ENCODE measurements at places on chromosomes 7 and 10.
A peak's percentile ranks its signal among the peaks of the same experiment; 100 is the strongest.

GRCh38 chr10:105807935-105808587, 1167.0 kb downstream of the SORCS3 start:
- no peak for DNase-seq

DNA sequence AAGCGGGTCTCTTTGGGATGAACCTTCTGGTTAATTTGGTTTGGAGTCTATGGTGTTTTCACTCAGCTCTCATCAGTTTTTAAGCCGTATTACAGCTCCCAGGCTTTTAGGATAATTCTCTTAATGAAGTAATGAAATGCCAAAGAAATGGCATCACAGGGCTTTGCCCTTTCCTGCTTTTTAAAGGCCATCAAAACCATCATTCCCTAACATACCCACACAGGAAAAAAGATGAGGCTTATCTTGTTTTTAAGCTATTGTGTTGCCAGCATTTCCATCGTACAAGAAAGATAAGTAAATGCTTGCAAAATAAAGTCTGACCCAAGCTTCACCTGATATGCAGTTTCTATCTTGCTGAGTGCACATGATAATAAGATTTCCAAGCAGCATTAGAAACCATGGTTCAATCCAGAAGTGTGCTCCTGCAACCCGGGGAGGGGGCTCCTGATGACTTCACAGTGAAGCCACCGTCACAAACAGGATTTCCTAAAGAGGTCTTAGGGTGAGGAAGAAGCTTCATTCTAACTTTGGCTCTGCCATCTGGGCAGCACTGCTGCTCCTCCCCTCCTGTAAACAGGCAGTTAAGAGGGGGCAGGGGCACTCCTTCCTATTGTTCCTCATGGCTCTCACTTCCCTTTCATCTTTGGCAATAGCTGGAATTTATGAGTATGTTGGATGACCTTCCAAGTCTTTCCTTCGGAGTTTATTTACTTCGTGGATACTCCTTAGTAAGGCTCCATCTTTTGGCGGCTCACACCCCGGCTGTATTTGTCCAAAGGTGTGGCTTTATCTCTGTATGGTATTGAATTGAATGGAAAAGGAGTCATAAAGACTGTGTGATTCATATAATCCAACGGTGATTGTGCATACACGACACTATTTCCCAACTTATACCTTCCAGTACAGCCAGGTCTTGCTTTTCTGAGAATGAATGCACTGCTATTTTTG, 55.2 kb upstream of the FAM133B start:
- no peak for DNase-seq

DNA sequence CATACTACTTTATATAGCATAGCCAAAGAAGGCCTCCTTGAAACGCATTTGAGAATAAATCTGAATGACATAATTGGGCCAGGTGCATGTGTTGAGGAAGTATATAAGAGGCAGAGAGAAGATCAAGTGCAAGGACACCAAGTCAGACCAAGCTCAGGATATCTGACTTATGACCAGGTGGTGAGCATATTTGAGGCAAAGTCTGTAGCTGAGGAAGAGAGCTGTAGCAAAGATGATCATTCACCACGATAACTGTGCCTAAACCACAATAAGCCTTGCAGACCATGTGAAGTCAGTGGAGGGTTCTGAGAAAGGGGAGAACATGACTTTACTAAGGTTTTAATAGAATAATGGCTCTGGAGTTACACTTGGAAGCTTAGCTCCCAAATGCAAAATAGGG, 292.3 kb downstream of the SORCS1 start:
- no peak for DNase-seq

- DNase-seq = no peak
Observed at GRCh38 chr7:81081616-81082015, 162.8 kb upstream of the SEMA3C start.

DNA sequence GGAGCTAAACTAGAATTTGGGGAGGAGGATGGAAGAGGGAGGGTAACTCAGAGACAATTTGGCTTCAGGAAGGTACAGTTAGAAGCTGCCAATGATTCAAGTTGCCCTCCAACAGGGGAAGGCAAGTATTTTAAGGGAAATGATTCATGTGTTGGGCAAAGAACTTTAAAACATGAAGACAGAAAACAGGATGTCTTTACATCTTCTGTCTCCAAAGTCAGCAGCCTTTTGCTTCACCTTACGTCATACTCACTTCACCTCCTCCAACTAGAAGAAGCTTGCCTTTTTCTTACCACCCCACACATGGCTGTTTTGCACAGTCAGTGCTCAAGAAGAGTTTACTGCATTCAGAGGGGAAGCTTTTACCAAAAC, 36.1 kb downstream of the PPP1R3C start:
- no peak for DNase-seq

DNA sequence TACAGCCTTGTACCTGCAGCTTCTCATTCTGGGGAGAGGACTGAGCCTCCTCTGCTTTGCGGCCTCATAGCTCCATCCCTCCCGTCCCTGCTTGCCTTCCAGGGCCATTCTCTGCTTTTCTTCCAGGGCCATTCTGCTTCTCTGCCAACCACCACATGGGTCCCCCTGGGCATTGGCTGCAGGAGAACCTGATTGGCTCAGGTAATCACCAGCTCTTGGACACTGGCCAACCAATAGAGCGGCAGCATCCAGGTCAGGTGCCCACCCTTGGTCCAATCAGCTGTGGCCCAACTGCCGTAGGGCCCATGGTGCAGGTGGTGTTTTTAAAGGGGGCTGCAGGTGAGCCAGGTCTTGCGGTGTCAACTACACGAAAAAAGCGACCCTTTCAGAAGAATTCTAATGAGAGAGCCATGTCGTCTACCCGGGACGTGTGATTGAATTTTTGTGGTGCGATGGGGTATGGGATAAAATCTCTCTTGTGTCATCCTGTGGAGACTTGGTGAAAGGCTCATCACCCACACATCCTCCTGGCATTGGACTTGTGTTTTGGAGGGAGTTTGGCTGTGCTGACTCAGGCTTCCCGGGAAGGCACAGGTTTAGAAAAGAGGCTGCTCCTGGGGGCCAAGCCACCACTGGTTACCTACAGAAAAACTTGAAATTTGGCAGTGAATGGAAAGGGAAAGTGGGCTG, 46.0 kb upstream of the PODXL start:
- DNase-seq = no peak

DNA sequence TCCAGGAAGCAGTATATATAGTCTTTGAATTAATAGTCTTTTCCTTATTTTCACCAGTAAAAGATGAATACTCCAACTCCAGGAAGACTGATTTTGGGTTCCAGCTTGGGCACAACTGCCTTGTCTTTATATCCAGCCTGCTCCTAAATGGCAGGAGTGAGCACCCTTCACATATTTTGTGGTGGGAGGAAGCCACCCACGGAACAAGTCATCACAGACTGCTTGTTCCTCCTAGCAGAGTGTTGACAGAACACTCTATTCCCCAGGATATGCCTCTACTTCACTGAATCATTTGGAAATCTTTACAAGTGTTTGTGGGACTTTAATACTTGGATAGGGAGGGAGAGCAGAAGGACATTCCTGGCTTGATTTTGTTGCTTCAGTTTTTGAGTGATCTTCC, 31.7 kb downstream of the ITPRID1 start:
- no peak for DNase-seq

DNA sequence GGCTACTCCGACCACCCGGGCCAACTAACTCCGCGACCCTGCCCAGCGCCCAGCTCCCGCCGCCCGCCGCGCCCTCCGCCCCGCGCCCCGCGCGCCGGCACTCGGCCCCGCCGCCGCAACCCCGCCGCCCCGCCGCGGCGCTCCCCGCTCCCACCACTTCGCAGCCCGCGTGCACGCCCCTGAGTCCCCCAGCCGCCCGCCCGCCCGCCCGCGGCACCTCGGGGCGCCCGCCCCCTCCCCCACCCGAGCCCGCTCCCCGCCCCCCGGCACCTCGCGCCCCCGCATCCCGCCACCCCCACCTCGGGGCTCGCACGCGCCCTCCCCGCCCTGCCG, 598 bp downstream of the JAZF1 start:
- DNase-seq = no peak

- no peak for DNase-seq
Observed at GRCh38 chr10:22648547-22648961, 65.8 kb downstream of the PIP4K2A start.

GRCh38 chr7:123351516-123352505, 152.0 kb upstream of the SLC13A1 start:
- no peak for DNase-seq

DNA sequence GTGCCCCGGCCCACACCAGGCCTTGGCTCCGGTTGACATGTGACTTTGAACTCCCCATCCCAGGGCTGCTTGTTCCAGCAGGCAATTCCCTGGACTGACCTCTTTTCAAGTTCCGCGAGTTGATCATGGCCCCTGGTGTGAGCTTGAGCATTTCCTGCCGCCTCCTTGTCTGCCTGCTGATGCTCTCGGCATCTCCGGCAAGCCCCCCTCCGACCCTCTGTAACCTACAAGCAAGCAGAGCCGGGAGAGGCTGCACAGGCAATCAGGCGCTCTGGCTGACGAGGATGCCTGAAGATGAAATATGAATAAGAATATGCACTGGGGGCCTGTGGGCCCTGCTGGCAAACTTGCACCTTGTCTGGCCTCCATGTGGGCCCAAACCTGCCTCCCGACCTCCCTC, 304.9 kb upstream of the MKI67 start:
- no peak for DNase-seq

DNA sequence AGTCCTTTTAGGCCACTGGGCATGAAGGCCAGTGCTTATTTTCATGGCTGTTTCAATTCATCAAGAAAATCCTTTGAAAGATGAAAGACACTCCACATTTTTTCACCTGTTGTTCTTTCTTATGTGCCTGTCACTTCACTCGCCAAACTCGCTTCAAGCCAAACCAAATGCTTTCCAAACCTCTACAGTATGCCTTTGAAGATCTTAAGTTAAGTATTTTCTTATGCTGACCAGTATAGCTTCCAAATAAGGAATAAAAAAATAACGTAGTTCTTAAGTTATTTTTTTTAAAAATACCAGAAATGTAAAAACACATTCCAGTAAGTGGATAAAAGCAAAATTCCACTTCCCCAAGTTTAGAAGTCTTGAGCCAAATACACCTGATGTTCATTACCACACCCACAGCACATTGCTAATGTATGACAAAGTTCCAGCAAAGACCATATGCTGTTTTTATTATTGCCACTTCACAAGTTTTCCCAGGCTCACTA, 186.1 kb downstream of the MTERF1 start:
- no peak for DNase-seq

- DNase-seq = no peak
Observed at GRCh38 chr10:103814105-103814504, 41.3 kb downstream of the SH3PXD2A start.

GRCh38 chr7:52260046-52260665, 775.3 kb upstream of the POM121L12 start:
- DNase-seq = no peak

DNA sequence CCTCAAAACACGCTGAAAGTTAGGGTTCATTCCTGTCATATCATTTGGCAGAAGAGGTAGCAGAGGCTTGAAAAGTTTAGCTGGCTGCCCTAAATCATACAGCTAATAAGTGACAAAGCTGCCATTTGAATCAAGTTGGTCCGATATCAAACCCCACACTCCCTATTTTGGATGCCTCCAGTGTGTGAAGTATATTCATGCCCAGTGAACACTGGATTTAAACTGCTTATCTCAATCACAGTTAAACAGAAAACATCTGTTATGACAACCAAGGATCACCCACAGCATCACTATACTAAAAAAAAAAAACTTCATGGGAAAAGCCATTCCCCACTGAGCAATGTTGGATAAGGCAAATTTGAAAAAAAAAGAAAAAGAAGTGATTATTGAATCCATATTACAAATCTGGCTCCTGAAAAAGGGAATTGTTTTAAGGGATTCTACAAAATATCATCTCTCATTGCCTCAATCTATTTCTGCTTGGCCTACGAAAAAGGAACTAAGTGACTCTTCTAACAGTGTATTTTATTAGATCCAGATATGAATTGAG, 48.3 kb downstream of the ABCB1 start:
- no peak for DNase-seq

DNA sequence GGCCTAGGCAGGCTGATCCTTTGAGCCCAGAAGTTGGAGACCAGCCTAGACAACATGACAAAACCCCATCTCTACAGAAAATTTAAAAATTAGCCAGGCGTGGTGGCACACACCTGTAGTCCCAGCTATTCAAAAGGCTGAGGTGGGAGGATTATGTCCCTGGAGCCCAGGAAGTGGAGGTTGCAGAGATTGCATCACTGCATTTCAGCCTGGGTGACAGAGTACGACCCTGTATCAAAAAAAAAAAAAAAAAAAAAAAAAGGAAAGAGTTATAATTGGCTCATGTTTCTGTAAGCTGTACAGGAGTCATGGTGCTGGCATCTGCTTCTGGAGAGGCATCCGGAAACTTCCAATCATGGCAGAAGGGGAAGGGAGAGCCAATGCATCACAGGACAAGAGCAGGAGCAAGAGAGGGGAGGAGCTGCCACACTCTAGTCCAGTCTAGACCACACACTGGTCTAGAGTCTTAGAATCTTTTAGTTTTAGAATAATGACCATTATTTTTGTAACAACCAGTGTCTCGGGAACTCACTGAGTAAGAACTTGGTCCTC, 16.8 kb downstream of the DOCK1 start:
- no peak for DNase-seq

- peak; percentile 94 for DNase-seq
Observed at GRCh38 chr7:138752518-138753149, 45.2 kb upstream of the TMEM213 start.

DNA sequence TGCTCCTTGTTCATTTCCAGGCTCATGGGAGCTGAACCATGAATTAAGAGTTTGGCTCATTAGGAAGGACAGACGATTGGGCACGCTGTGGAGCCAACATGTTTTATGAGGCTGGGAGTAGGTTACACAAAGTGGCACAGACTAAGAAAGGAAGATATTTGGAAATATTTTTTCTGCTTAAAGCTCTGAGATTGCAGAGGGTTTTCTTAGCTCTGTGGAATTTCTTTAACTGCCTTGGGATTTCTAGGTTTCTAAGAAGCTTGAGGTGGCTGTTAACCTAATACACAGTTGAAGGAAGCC, 344.6 kb downstream of the RNLS start:
- no peak for DNase-seq

- no peak for DNase-seq
Observed at GRCh38 chr10:121137533-121137932, 286.4 kb downstream of the WDR11 start.

DNA sequence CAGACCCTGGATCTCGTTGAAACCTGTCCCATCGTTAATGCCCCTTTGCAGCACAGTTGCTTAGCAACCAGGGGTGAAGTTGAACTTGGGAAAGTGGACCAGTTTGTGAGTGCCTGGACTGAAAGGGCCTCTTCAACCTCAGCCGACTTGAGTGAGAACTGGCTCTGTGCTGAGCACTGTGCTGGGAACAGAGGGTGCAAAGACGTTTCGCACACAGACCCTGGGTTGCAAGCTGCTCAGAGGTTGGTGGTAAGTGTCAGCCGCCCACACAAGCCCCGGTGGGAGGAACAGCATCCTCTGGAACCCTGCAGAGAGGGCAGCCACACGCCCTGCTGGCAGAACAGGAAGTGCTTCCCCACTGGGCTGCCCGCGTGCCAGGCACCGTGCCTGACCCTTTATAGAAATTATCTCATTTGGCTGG, 89.2 kb downstream of the CARD11 start:
- no peak for DNase-seq

GRCh38 chr7:116772423-116772863, 89.9 kb upstream of the CAPZA2 start:
- DNase-seq = no peak

- no peak for DNase-seq
Observed at GRCh38 chr7:22319424-22320403, 37.2 kb downstream of the RAPGEF5 start.
